ENCODE measurements at places on chromosomes 6 and 20.
A peak's percentile ranks its signal among the peaks of the same experiment; 100 is the strongest.

GRCh38 chr6:5553767-5554166, 292.5 kb downstream of the FARS2 start:
- peak; percentile 8 for DNase-seq

DNA sequence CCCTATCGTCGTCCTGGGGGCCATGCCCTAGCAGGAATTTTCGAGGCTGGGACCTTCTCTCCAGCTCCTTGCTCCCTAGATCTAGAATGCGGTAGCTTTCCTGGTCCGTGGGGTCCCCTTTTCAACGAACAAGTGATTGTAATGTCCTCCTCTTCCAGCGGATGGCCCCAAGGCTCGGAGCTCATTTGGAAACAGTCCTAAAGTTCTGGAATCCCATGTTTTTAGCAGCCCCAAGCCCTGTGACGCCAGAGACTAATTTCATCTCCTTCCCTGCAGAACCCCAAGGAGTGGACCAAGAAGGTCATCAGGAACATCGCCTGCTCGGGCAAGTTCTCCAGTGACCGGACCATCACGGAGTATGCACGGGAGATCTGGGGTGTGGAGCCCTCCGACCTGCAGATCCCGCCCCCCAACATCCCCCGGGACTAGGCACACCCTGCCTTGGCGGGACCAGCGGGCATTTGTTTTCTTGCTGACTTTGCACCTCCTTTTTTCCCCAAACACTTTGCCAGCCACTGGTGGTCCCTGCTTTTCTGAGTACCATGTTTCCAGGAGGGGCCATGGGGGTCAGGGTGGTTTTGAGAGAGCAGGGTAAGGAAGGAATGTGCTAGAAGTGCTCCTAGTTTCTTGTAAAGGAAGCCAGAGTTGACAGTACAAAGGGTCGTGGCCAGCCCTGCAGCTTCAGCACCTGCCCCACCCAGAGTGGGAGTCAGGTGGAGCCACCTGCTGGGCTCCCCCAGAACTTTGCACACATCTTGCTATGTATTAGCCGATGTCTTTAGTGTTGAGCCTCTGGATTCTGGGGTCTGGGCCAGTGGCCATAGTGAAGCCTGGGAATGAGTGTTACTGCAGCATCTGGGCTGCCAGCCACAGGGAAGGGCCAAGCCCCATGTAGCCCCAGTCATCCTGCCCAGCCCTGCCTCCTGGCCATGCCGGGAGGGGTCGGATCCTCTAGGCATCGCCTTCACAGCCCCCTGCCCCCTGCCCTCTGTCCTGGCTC, 48.5 kb downstream of the PYGB start:
- peak; percentile 60 for DNase-seq

DNA sequence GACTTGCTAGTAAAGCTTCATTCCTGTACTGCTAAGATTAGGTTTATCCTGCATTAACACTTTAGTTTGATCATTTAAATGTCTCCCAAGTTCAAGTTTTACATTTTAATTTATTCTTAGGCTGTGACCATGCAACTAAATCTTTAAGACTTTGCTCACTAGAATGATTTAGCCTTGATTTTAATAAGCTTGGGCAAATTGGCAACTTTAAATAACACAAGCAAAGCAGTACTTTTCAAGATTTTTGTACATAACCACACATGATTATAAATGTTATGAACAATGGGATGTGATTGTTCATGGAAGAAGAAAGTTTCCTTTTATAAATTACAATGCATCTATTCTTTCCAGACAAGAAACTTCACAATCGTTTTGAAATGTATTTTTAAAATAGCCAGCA, 948.0 kb upstream of the EPHA7 start:
- DNase-seq: no peak

- DNase-seq: no peak
These were observed 52.5 kb upstream of the TAGAP start for GRCh38 chr6:159097256-159097655.

Measured in GM12892 (cell line).